ENCODE measurements at places on chromosomes 6 and 20.

DNA sequence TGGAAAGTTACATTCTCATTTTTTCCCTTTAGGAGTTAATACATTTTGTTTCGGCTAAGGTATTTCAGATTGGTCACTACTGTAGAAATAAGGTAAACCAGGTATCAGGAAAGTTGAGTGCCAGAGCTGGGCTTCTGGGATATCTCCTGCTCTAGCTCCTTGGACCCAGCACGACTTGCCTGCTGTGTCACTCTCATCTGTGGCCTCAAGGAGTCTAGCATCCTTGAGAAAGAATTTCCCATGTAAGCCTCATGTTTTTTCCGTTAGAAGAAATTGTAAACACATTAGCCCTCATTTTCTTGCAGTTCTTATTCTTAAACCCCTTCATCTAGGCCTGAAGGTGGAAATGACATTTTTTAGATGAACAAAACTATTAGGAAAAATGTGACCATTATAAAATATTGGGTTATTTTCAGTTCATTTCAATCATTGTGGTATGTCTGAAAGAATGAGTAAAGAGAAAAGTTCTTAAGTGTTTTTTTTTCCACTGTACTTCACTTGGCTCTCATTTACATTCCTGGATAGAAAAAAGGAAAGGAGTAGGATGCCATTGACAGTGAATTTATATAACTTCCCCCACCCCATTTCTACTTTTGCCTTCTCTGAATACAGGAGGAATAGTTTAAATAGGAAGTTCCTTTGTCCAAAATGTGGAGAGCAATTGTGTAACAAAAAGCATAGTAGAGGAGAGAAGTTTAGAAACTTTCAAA, 46.7 kb downstream of the CD2AP start:
- DNase-seq, result no peak

DNA sequence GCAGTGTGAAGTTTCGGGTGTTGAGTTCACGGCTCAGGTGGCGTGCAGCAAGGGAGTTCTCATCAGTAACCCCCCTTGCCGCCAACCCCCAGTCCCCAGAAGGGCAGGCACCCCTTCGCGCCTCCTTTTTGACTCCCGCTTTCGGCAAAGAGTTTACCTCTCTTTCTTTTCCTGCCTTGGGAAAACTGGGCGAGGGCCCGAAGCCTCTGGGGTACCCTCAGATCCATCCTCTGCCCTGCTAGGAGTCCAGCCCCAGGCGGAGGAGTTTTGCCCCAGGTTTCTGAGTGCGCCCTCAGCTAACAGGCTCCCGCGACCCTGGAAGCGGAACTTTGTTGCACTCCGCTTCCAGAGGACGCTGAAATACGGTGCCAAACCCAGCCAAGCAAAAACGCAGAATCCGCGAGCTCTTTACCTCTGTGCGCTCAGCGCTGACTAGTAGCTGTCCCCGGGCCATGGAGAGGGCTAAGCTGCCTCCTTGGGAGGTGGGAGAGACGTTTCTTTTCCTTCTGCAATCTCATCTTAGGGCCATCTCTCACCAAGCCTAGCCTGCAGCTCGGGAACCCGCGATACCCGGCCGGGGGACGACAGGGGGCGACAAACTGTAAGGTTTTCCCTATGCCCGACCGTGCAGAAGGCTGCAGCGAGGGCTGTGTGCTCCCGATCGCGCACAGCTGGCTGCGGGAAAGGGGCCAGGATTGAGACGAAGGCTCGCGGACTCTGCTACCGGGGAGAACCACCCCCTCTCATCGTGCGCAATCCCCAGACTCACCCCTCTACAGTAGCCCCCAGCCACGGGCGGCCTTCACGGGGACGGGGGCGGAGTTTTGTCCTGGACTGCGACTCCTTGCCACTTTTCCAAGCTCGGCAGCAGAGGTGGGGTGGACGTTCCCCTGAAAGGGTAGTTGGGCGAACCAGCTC, 2.7 kb upstream of the PAX1 start:
- DNase-seq, result no peak

- no peak for DNase-seq
Measured at GRCh38 chr6:113488061-113488460, 369.1 kb upstream of the MARCKS start.

DNA sequence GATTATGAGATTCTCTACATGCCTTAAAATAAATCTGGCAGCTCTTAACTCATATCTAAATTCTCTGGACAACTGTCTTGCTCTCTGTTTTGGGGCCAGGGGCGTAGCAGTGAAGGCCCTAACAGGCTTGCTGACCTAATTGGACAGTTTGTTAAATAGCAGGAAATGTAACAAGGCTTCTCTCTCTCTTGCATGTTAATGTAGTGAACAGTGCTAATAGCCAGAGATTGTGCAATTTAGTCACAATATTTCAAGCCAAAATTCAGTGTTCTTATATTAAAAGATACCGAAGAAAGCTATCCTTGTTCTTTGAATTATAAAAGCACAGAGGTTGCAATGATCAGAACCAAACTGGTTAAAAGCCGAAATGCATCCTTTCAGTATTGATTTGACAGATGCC, 3.0 kb downstream of the PPP1R3D start:
- DNase-seq, result no peak

DNA sequence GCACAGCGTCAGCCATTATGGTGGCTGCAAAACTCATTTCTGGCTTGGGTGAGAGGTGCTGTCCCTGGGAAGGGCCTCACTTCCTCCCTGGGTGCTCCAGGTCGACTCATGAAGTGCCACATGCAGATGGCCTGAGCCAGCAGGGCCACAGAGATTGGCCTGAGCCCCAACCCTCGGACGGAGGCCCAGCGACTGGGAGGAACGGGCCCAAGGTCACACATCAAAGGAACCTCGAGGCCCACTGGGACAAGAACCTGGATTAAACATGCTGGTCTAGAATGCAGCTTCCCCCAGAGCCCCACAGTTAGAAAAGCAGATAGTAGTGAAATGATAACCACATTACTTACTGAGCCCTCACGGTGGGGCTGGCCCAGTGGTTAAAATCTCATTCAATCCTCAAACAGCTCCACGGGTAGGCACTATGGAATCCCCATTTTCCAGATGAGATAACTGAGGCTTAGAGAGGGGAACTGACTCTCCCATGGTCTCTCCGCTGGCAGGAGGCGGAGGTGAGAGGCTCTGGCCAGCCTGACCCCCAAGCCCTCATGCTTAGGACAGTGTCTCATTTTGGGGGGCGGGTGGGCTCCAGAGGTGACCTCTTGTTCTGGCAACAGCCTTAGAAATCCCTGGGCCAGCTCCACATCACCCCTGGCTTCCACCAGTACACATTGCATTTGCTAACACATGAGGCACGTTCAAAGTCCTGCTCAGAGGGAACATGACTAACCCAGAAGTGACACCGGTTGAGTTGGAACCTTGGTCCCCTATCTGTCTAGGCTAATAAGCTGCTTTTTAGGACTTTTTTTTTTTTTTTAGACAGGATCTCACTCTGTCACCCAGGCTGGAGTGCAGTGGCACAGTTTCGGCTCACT, 53.0 kb downstream of the SRC start:
- no peak for DNase-seq

DNA sequence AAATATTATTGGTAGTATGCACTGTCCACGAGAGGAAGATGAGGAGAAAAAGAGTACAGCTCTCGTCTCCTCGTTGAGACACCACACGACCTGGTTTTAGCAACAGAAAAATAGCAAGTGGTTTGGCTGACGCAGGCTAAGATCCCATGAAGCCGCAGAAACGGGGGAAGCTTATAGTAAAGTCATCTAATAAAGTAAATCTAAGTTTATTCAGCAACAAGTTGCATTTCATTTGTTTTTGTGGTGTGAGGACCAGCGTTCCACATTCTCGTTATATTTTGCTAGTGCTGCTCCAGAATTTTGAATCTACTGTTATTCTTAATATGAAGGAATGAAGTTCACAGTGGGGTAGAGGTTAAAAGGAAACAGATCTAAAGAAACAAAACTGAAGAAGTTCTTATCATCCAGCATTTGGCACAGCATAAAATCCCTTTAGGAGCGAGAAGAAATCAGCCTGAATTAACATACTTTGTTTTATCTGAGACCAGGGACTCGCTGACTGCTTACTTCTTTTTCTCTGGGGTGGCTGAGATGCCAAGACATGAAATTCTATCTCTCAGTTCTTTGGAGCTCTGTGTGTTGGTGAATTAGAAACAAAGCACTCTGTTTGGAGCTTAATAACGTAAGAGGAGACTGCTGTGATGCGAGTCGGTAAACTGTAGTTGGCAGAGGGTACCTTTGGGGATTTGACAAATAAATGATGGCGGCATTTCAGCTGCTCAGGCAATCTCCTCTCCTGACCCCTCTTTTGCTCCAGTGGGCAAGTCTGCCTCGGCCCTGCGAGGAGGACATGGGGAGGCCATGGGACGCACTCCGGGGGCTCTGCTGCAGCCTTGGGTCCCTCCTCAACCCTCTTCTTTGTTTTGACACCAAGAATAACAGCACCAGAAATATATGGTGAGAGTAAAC, 24.9 kb upstream of the IRF4 start:
- DNase-seq, result no peak

- no peak for DNase-seq
Measured at GRCh38 chr6:8551386-8551785, 116.0 kb upstream of the SLC35B3 start.

GRCh38 chr6:54206510-54206909, 95.3 kb downstream of the MLIP start:
- DNase-seq, result no peak

- DNase-seq, result no peak
Measured at GRCh38 chr20:24743641-24744040, 205.4 kb upstream of the CST7 start.

DNA sequence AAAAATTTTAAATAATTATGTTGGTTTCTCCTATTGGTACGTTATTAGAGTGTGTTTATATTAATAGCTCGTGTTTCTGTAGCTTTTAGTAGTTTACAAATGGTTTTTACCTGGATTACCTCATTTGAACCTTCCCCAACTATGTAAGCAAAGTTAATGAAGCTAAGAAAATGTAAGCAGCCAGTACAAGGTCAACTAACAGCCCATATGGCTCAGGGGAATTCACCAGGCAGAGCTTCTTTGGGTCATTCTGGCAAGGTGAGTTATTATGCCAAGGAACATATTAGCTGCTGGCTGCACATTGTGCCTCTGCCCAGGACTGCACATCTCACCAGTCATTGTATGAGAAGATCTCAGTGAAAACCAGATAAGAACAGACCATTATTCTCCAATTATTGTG, 27.0 kb upstream of the MARCKS start:
- DNase-seq, result no peak

DNA sequence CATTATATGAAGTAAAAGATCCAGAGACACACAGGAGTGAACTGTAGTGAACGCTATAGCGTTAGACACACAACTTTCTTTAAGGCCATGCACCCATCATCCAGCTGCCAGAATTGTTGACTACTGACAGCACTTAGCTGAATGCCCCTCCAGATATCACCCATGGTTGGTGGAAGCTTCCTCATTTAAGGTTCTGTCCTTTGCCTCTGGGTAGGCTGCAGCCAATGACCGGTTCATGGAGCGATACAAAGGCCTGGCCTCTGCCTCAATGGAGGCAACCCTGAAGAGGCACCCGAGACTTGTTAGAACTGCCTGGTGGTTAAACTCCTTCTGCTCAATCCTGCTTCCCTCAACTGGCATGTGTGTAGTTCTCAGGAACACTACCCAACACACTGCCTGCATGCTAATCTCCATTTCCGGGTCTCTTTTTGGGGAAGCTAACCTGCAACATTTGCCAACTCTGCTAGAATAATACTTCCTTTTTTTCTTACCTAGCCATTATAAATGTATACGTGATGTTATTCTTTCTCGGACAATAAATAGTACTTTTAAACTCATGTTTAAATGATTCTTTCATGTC, 49.8 kb upstream of the THEMIS start:
- no peak for DNase-seq

DNA sequence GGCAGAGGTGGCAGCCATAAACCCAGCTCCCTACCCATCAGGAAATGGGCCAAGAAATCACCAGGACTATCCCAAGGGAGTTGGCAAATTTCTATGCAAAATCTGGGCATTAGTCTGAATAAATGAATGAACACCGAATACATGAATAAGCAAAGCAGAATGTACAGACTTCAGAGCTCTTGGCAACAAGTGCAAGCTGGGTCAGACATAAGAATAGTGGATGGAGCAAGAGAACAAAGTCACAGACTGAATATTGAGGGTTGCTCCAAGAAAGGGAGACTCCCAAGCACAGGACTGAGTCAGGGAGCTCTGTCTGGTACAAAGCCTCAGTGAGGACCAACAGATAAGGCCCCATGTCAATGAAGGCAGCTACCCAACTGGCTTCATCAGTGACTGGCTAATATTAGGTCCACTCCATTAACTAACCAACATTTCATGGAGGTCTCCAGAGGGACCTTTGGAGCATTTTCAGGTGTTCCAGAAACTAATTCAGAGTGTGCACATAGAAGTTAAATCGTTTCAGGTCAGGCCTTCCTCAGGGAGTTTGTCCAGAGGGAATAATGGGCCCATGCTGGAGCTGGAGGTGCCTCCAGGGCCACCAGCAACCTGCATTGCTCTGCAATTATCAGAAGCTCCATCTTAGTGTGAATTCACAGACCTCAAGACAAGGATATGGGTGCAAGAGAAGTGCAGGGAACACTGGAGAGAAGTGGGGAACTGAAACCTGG, 191.5 kb upstream of the RALGAPA2 start:
- DNase-seq, result no peak

GRCh38 chr6:142331601-142332000, 29.8 kb downstream of the ADGRG6 start:
- no peak for DNase-seq

GRCh38 chr20:57998276-57998675, 230.2 kb downstream of the ANKRD60 start:
- DNase-seq, result no peak

DNA sequence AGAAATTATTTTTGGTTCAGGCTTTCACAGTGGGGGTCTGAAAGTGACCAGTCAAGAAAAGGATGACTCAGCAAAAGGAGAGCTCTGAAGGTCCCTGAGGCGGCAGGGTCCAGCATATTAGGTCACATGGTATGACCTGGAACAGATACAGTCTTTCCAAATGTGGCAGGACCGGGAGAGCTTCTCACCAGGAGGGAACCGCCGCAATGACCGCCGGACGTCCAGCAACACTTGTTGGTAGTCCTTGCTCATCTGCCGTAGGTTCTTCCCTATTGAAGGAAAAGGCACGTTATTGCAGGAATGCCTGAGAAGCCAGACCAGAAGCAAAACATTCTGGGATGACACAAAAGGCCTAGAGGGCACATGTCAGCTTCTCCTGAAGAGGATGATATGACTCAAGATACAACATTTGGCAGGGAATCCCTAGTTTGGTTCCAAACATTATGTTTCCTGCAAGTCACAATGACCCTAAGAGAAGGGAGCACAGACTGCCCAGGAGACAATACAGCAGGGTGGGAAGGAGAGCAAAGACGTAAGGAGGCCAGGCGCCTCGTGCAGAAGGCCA, 17.4 kb downstream of the TBC1D20 start:
- DNase-seq, result no peak

DNA sequence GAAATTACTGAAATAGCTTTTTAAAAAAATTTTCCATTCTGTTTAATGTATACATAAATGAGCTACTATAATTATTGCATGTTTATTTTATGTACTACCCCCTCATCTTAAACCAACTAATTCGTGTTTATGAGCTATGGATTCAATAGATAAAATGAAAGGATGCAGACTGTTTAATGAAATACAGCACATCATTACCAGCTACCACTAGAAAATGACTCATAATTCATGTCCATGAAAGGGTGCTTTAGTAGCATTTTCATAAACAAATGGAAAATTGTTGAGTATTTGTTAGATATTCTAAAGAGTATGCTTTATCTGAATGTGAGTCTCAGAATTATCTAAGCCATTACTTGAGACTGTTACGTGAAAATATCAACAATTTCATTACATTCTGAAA, 1590.1 kb downstream of the HACE1 start:
- no peak for DNase-seq

- no peak for DNase-seq
Measured at GRCh38 chr6:39892490-39893129, 41.7 kb downstream of the MOCS1 start.

Measured in activated CD8-positive, alpha-beta memory T cell treated with anti-CD3 and anti-CD28 coated beads for 4 hours (primary cell).